ENCODE measurements at places on chromosomes 4 and X. TPM values are rescaled to one million over a fixed set of nuclear protein-coding genes. Genes with fewer than 3 reads are reported as not detected.

Gene ADGRL3
- 45.9 TPM for total RNA-seq

Gene IL1RAPL1
- total RNA-seq, result 10.3 TPM

Gene SPANXN5
- not detected for total RNA-seq

Gene DCAF12L2
- 0.22 TPM for total RNA-seq

Gene FHL1
- 174 TPM for total RNA-seq

Gene MORC4
- total RNA-seq, result 17.1 TPM

Gene TREX2
- total RNA-seq, result 1.7 TPM

Gene SHROOM2
- 6.2 TPM for total RNA-seq

Gene TRIM2
- 60.9 TPM for total RNA-seq

Gene SLIT2
- 159 TPM for total RNA-seq

Gene DRD5
- total RNA-seq, result not detected

Gene FAM9B
- total RNA-seq, result not detected

Gene SH3RF1
- 15.6 TPM for total RNA-seq

Gene ASB12
- total RNA-seq, result not detected

Gene AREG
- 0.76 TPM for total RNA-seq

Gene EPGN
- total RNA-seq, result 4.3 TPM

Gene STOX2
- total RNA-seq, result 19.2 TPM

Gene SHROOM3
- 46.2 TPM for total RNA-seq

Gene SHROOM4
- total RNA-seq, result 11.4 TPM

Gene MAGEA9B
- total RNA-seq, result not detected

Gene DUSP21
- total RNA-seq, result not detected

Gene MXD4
- total RNA-seq, result 84.7 TPM

Gene F8A3
- not detected for total RNA-seq

Gene PABPC4L
- total RNA-seq, result 1.9 TPM

Gene MAGEB4
- not detected for total RNA-seq

Gene SMPX
- not detected for total RNA-seq

Gene IBSP
- total RNA-seq, result not detected

Gene IL21
- total RNA-seq, result not detected

Gene JADE3
- total RNA-seq, result 7.4 TPM

Gene P2RY8
- 2.5 TPM for total RNA-seq

Gene UVSSA
- total RNA-seq, result 33.5 TPM

Gene GRXCR1
- not detected for total RNA-seq

Gene UCP1
- not detected for total RNA-seq

Gene PTTG2
- 1.1 TPM for total RNA-seq

Gene ITIH6
- not detected for total RNA-seq

Gene MAGEA8
- not detected for total RNA-seq

Gene FDCSP
- total RNA-seq, result not detected

Gene CDX4
- total RNA-seq, result not detected

Gene ADH1C
- total RNA-seq, result 75.2 TPM

Gene SPON2
- total RNA-seq, result 35.6 TPM

Gene SYTL4
- 18.0 TPM for total RNA-seq

Gene LRP2BP
- total RNA-seq, result 4.9 TPM

Gene C4orf50
- 0.09 TPM for total RNA-seq

Gene UBE2D3
- total RNA-seq, result 278 TPM

Gene TBC1D9
- total RNA-seq, result 27.2 TPM

Gene DDX53
- not detected for total RNA-seq

Gene CXCL5
- 3.3 TPM for total RNA-seq

Gene TMPRSS11E
- total RNA-seq, result not detected

Gene PIR
- total RNA-seq, result 36.1 TPM

Gene HTN1
- total RNA-seq, result not detected

Gene PCDH19
- total RNA-seq, result 16.4 TPM

Gene PABPC1L2A
- not detected for total RNA-seq

Gene RBMXL3
- total RNA-seq, result not detected

Data from sciatic nerve (tissue), 2 donors.